Stomach (tissue), 19 donors: ENCODE measurements at places on chromosomes 2 and 18. TPM values are rescaled to one million over a fixed set of nuclear protein-coding genes. Genes with fewer than 3 reads are reported as not detected.

DNA sequence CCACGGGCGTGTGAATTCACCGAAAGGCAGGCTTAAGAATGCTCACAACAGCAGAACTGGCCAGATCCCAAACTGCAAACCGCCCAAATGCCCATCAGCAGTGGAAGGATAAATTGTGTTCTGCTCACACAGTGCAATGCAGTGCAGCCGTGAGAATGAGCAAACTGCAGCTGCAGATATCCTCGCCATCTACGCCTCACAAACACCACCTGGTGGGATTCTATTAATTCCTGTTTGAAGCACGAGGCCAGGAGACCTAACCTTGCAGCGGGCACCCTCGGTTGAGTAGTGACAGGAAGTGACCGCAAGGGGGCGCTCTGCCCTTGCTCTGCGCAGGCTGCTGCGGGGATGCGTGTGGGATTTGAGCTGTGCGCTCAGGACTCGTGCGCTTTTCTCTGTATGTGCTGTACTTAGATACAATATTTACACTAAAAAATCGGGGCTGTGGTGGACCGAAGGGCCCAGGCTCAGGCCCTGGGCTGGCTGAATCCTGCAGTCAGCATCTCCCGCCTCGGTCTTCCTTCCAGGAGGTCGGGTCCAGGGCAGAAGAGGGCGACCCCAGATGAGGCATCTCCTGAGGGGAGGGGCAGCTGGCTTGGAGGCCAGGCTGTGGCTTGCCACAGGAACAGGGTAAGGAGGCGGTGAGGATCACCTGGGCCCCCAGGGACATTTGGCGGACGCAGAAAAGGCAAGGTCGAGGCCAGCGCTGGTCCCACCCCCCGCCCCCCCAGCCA lies 19.8 kb upstream of the PDIA6 start:
- peak; percentile 95 for DNase-seq

- no peak for DNase-seq
Observed at GRCh38 chr2:37109523-37109922, 25.2 kb downstream of the GPATCH11 start.

DNA sequence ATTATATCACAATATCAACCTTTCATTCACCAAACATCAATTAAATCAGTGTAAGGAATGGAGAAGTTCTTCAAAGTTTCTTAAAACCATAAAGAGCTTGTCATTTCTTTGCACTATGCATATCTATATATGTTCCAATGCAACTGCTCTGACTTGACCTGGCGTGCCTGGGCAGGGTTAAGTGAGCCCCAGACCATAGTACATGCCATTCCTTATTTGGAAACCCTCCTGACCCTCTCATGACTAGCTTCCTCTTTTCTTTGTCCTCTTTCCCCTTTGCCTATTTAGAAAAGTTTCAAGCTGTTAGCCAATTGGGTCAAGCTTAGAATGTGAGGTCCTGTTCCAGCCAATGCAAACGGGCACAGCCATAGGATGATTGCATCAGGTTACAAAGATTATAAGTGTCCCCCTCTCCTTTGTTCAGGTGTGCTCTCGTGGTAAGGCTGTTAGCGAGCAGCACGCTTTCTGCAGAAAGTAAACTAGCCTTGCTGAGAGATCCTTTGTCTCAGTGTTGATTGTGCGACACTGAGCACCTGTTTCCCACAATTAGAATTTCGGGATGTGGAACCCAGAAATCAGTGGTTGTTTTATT lies 78.2 kb upstream of the UXS1 start:
- no peak for DNase-seq

DNA sequence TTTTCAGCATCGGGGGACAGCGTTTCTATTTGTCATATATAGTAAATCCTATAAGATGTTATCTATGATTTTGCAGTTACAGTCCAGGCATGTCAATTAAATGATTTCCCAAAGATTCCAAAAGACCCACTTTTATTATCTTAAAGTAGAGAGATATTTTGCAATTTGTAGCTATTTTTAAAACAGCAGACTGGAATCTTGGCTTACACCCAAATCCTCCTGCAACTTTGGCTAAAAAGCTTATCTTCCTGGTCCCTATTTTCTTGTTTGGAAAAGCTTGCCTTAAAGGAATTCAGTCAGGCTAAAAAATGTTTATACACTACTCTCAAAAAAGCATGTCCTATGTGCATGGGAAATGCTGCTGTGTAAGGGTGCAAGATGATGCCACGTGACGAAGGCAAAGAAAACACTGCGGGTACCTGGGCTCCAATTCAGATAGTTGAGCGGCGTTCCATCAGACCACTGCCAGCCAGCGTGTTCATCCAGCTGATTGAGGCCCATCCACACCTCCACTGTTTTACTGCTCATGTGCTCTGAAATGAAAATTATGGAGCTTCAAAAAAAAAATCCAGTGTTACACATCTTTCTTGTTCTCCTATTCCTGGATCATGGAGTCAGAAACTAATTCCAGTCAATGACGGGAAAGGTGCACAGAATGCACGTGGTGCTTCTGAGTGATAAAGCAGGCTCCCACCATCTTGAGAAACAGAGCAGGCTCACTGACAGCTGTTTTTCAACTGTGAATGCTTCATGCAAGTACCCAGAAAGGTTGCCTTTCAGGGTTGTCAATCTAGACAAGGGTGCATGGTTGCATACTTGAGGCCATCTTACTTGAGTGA lies 33.8 kb downstream of the PLA2R1 start:
- DNase-seq = peak; percentile 32

DNA sequence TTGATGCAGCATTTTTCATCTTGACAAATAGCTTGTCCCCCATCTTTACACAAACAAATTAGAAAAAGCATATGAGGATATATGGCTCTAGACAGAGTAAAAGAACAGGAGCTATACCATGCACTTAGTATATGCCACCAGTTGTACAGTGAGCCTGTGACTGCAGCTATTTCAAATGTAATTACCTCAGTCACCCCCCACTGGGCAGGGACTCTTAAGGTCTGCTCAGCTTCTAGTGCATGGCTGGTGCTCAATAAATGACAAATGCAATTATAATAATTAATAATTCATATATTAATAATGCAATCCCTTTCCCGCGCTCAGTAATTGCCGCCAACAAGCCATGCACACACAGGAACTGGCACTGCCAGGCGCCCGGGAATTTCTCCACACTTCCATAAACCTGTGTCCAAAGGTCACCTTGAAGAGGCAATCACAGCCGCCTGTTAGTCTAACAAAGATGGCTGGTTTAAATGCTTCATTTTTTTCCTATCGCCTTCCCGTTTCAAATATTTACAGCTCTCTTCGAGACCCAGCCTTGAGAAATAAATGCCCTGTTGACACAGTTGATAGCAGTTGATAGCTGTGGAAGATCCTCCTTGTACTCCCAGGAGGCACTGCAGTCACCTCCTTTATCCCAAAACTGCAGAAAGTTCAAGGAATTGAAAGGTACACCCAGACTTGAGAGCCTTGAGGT lies 156.6 kb downstream of the INO80D start:
- peak; percentile 80 for DNase-seq

DNA sequence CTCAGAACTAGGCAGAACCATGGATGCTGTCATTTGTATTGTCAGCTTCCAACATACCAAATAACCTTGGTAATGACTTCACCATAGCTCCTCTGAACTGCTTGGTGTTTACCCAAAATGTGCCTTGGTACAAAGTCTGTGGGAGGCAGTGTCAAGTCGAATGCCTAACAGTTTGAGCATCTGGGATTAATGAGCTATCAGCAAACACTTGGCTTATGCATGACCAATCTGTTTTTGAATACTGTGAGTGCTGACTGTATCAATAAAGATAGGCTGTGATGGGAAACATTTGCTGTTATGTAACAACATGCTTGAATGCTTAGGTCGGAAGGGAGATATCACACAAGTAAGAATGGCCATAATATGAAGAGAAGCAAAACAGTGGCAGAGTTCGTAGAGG lies 455.4 kb downstream of the CMPK2 start:
- no peak for DNase-seq

The EVX2 gene
- total RNA-seq = not detected

GRCh38 chr2:8796878-8797550 lies 40.4 kb downstream of the KIDINS220 start:
- no peak for DNase-seq

The ZBTB7C gene
- 10.1 TPM for total RNA-seq

DNA sequence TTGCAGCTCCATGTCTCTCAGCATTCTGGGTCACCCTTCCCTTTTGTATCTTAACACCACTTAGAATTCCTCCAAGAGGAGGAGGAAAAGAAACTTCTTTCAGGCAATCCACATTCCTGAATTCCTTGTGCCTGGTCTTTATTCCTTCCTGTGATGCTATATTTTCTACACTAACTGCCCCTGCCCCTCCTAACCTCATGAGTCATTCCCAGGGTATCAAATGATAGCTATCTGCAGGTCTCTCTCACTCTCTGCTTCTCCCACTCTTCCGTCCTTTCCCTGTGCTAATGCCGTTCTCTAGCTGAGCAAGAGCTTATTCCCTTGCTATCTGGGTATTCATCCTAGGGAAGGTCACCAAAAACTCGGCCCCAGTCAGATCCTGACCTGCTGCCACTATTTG lies 395.0 kb upstream of the TCF4 start:
- no peak for DNase-seq

DNA sequence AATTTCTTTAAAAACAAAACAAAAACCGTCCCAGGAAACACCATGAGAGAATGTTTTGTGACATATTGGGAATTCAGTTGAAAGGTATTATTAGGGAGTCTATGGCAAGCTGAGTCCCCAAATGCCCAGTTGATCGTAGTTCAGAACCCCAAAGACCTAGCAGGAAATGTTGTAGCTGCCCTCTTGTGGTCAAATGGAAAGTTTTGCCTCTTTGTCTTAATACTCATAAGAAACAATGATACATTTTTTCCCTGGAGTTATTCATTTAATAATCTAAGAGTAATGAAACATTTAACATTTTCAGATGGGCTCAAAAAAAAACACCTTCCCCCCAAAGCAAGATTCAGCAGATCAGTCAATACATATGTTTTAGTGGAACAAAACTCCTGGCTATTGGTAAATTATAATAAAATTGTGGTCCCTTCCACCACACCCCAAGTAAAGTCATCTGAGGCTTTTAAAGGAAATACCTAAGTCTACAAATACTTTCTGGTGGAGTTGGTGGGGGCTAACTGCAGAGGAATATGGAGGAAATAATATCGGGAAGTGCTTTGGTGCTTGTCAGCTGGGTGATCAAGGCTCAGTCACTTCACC lies 37.8 kb upstream of the EFEMP1 start:
- no peak for DNase-seq
